Upper lobe of left lung (tissue), 6 donors: ENCODE measurements at places on chromosomes 6 and 20. TPM values are rescaled to one million over a fixed set of nuclear protein-coding genes. Genes with fewer than 3 reads are reported as not detected.

The IPCEF1 gene
- 5.5 TPM for total RNA-seq

The PRDM13 gene
- not detected for total RNA-seq

The ANKRD66 gene
- total RNA-seq = 2.1 TPM

The TFAP2A gene
- total RNA-seq = 1.1 TPM

The BPIFB4 gene
- not detected for total RNA-seq

The RBM24 gene
- 0.26 TPM for total RNA-seq

The PACRG gene
- 2.3 TPM for total RNA-seq

The DEFB124 gene
- total RNA-seq = not detected
